Kidney (tissue), 22 donors: ENCODE measurements at places on chromosomes 4 and X. TPM values are rescaled to one million over a fixed set of nuclear protein-coding genes. Genes with fewer than 3 reads are reported as not detected.

DNA sequence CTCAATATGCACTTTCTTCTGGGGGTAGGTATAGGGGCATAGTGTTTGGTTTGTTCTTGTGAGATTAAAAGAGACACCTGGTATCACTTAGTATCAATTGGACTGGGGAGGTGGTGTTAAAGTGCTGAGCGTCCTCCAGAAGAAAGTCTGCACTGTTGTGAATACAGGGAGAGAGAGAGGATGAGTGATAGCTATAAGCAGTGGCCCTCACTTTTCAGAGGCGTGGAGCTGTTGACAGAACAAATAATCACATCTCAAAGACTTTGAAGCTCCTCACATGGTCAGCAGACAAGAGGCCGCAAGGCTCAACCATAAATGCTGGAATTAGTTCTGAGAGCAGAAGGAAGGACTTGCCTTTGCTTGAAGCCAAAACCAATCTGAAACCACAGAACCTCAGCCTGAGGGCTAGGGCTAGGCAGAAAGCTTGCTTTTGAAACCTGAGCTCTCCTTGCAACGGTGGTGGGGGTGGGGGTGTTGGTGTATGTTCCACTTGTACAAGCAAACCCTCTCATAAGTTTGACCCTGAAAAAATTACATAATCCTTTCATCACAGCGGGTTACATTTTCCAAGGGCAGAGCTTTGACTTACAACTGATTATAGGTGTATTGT is 123.2 kb upstream of the SCML1 start:
- no peak for DNase-seq

- no peak for DNase-seq
Observed at GRCh38 chr4:18981234-18981615, 959.7 kb upstream of the LCORL start.

FAM9B gene
- polyA plus RNA-seq, result not detected

DNA sequence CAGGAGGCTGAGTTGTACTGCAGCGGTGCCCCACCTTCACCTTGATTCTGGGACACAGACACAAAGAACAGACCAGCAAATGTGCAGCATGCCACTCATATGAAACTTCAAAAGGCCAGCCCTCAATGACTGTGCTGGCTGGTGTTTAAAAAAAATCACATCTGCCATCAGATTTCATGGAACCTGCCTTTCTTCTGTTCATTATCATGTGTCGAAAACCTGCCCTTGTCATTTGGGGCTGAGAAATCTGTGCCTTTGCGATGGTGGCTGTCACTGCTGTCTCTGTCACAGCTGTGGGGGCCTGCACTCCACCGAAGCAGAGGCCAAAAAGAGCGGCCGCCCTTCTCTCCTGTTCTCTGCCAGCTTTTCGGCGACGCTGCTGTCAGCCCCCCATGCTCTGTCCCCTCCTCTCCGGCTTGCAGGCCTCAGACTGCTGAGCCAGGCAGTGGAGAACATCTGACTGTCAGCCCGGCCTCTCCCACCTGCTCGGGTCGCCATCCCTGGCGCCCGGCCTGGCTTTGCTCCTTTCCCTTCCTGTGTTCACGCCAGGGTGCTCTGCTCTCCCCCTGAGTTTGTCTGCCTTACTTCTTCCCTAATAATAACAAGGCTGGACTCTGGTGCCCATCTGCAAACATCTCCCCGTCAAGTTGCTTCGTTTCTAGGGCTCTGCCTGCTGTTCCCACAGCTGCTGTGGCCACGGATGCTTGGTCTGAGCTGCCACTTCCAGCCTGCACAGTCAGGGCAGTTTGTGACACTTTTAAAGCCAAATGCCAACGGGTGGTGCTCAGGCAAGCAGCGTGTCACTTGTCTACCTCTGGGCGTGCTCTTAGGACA is 355.2 kb downstream of the UNC5C start:
- no peak for DNase-seq

ASB9 gene
- 15.7 TPM for polyA plus RNA-seq

LRIT3 gene
- 0.62 TPM for polyA plus RNA-seq

- DNase-seq, result no peak
Observed at GRCh38 chr4:121077496-121077895, 5.2 kb upstream of the NDNF start.

DNA sequence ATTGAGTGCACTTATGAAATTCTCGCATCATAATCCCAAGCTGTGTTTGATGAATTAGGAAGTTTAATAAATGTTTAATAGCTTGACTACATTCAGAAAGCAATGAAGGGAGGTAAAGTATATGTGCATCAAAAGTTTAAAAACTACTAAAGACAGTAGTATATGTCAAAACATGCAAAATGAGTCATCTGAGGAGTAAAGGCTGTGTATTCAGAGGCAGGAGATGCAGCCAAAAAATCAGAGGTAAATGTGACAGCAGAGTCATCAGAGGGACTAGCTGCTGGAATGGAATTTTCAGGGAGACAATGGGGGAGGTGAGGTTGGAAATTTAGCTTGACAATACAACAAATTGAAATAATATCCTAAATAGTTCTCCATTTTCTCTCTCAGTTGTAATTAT is 127.0 kb upstream of the FUNDC1 start:
- DNase-seq, result no peak

DNA sequence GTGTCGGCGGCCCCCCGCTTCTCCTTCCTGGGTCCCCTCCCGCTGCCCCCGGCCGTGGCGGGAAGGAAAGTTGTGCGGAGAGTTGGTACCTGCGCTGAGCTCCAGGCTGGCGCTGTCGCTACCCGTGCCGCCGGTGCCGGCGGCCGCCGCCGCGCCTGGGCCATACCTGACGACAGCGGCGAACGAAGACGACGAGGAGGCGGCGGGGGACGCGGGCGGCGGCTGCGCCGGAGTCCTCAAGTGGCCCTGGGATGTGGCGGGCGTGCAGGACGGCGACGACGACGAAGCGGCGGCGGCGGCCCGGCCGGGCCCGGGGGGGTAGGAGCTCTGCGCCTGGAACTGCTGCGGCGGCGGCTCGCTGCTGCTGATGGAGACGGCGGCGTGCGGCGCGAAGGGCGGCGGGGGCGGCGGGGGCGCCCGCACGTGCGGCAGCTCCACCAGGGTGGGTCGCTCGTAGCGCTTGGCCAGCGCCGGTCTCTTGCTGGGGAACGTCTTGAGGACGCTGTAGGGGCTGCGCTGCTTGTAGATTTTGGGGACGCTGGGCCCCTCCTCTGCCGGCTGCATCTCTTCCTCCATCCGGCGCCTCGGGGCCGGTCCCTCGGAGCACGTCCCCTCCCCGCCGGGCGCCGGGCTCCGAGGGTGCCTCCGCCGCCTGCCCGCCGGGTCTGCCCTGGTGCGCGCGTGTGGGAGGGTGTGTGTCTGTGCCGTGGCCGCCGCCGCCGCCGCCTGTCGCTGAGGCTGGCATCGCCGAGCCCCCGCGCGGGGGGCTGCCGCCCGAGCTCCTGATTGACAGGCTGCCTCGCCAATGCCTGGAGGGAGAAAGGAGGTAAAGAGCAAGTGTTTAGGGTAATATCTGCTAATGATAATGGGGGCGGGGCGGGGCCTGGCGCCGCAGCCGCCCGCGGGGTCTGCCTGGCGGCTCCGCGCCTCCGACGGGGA is 618 bp downstream of the BEND4 start:
- DNase-seq, result peak; percentile 75

PRR32 gene
- not detected for polyA plus RNA-seq

MAGEB10 gene
- polyA plus RNA-seq, result not detected

ARX gene
- 0.13 TPM for polyA plus RNA-seq

DNA sequence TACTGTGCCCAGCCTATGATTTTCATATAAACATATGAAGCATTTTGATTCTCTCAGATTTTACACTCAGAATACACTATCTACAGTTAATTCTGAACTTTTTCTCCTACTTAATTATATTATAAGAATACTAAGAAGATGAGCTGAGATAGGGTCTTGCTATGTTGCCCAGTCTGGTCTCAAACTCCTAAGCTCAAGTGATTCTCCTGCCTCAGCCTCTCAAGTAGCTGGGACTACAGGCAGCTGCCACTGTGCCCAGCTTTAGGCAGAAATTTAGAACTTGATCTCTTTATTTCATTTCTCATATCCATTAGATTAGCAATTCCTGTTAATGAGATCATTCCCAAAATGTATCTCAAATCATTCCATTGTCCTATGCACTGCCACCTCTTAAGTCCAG is 4.7 kb upstream of the LARP1B start:
- DNase-seq, result no peak

ETDB gene
- not detected for polyA plus RNA-seq

EREG gene
- not detected for polyA plus RNA-seq

- DNase-seq, result no peak
Observed at GRCh38 chrX:34382416-34382815, 250.3 kb upstream of the FAM47A start.

SYP gene
- 7.2 TPM for polyA plus RNA-seq

CT83 gene
- not detected for polyA plus RNA-seq

DNA sequence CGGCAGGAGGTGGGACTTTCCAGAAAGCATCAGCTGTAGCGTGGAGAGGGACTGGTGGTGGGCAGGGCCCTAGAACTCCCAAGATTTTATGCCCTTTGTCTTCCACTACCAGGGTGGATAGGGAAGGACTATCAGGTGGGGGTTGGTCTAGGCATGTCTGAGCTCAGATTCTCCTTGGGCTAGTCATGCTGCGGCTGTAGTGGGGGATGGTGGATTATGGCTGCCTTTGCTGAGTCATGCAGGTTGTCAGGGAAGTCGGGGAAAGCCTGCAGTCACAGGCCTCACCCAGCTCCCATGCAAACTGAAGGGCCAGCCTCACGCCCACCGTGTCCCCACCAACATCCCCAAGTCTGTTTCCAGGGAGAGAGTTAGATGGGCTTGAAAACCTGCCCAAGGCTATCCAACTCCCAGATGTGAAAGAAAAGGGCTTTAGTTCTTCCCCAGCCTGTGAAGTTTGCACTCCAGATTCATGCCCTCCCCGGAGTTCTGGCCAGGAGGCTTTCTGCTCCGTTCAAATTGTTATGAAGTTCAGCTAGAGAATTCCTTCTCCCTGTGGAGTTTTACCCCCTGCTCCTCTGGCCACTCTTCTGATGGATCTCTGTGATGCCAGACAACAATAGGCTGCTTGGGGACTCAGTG is 13.4 kb upstream of the MEPE start:
- DNase-seq, result no peak

C1QTNF7 gene
- 5.3 TPM for polyA plus RNA-seq

DNA sequence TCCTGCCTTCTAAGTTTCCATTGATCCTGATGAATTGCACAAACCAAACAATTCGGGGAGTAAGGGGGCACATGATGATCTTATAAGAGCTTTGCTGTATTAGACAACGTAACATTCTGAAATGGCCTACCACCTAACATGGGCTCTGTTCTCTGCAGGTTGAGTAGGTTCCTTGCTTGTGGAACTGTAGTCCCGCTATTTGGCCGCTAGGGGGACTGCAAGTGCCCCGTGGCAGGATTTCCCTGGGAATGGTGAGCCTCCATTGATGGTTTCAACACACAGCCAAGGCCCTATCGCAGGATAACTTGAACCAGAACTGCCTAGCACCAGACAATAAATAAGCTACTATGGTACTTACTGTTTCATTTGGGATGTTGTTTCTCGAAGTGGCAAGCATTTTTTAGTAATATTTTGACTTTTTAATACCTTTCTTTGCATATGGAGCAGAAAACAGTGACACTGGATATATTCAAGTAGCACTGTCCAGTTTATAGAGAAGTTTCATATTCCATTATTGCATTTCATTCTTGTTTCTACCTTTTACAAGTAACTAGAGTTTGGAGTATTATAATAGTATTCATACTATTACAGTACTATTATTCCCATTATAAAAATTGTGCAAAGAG is 11.9 kb downstream of the AR start:
- no peak for DNase-seq

- no peak for DNase-seq
Observed at GRCh38 chrX:71659959-71660358, 7.4 kb upstream of the LOC101059915 start.

DNA sequence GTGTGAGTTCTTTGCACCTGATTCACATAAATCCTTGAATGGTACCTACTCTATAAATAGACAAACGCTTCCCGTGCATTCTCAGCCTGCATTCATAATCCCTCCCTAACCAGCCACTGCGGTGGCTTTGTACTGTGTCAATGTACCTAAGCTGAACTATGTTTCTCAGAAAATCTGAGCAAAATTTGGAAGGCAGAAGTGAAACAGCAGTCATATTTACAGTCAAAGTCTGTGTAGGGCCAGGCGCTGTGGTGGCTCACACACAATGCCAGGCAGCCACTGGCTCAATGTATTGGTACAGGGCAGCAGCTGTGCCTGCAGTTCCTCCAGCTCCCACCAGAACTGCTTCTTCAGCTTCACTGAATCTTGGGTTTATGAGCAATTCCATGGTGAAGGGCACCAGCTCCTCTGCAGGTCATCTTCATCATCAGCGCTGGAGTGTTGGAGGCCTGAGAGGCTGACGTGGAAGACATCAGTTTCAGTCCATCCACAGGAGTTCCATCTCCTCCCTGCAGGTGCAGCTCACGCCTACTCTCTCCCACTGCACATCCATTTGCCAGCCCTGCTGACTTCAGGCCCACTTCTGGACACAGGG is 32.3 kb upstream of the IRF2 start:
- no peak for DNase-seq

- no peak for DNase-seq
Observed at GRCh38 chr4:53009824-53010223, 147.7 kb downstream of the RASL11B start.

DNA sequence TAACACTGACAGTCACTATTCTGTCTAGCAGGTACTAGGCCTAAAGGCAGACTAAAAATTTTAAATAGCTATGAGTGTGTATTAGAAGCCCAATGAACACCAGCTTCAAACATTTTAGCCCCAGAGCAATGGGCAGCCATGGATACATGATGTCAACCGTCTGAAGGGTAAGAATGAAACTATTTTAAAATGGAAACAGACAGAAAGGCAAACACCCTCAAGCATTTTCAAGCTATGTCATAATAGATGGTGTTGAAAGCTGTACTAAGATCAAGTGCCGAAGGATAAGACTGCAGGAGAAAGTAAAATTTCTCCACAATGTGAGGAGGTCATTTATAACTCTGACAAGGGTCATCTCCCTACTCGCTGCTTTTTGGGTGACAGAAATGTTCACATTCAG is 225.0 kb downstream of the COL25A1 start:
- no peak for DNase-seq

KCTD8 gene
- polyA plus RNA-seq, result 0.62 TPM

DNA sequence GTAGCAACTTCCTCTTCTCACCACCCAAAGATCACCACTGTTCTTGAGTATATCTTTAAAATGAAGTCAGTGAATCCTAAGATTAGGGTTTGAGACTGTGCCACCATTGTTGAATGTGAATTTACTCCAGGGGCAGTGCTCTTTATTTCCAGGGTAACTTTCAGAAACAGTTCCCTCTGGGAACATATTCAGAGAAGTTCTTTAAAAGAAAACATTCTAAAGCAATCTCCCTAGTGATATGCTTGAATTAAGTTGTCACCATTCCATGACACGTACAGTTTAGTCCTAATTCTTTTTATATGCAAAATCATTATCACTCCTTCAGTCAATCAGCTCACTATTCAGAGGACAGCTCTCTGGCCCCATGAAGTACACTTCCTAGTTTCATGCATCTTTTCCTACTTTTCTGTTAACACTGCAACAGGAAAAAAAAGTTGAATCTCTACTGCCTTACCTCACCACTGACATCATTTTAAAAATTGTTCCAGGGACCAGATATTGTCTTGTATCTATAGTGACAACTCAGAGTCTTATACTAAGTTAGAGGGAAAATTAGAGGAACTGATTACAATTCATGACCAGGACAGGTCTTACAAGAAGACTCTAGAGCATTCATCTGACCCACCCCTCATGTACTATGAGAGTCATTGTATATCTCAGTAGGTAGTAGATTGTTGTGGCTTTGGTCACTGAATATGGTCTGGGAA is 49.8 kb downstream of the PARM1 start:
- no peak for DNase-seq
